Activated CD8-positive, alpha-beta memory T cell treated with anti-CD3 and anti-CD28 coated beads, Interleukin-2, amount 50 U/mL, for 48 hours (primary cell): ENCODE measurements at places on chromosomes 1 and 21.

DNA sequence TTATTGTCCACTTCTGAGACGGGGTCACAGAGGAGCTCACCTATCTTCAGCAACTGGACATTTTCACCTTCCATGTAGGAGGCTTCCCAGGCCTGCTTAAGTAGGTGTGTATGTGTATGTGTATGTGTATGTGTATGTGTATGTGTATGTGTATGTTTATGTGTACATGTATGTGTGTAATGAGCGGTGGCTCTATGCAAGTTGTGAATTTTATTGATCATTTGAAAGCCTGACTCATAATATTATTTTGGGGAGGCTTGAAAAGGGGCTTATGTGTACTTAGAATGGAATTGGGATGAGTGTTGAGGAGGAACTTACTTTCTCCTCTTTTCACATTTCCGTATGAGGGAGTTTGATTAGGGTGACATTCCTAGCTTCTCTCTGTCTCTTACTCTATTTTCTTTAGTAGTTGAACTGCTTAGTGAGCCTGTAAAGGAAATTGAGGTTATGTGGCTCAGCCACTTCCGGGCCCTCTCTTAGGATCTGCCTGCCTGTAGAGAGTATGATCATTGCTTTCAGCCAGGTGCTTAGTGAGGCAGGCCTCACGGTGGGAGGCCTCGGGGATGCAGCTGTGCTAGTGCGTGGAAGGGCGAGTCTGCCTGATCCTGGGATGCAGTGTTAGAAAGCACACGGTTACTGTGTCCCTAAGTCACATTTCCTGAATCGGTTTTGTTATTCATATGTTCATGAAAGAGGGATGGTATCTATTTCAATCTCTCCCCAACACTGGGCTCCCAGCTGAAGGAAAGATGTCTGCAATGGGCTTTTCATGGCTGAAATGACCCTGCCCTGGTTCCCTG lies 61.0 kb downstream of the IER5 start:
- DNase-seq = peak; percentile 74

DNA sequence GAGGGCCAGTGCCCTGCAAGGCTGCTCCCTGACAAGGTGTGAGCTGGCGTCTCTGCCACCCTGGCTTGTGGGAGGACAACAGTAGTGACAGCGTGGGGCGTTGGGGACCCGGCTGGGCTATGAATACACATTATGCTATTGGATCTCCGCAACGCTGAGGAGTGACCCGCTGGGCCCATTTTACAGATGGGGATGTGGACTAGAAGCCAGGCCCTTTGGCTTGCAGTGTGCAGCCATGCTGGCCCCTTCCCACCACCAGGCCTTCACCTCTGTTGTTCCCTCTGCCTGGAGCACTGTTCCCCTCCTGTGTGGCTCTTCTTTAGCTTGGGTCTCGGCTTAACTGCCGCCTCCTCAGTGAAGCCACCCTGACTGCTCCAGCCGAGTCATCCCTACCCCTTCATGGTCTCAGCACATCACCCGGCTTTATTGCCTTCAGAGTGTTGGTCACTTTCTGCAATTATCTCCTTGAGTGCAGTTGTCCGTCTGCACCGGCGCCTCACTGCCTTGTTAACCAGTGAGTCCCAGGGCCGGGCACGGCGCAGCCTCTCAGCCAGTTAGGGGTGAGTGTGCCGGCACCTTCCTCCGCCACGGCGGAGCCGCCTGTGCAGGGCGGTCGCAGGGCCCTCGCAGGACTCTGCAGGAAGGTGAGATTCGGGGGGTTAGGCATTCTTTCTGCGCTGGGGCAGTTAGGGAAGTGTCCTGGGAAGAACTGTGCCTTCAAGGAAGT lies 84.4 kb upstream of the ACTL8 start:
- no peak for DNase-seq

DNA sequence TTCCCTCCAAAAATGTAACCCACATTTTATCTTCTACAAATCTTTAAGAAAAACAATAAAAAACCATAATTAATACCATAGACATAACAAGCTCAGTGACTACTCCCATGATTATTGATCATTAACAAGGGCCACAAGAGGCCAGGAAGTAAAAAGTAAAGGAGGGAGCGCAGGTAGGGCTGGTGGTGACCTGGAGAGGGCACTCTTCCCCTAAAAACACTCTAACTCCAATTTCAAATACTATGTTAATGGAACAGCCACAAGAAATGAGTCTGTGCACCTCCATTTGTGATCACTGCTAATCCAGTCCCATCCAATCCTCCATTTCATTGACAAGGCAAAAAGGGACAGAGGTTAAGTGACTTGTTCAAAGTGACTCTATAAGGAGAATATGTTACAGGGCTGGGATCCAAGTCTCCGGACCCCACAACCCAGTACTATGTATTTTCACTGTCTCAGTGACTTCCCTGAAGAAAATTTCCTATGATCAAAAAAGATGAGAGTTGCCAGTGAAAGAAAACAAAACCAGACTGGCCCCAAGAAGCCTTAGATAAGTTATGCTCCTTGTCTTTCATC lies 41.2 kb upstream of the CFAP298 start:
- DNase-seq = no peak

GRCh38 chr1:45746922-45747321 lies 3.5 kb downstream of the IPP start:
- DNase-seq = no peak

DNA sequence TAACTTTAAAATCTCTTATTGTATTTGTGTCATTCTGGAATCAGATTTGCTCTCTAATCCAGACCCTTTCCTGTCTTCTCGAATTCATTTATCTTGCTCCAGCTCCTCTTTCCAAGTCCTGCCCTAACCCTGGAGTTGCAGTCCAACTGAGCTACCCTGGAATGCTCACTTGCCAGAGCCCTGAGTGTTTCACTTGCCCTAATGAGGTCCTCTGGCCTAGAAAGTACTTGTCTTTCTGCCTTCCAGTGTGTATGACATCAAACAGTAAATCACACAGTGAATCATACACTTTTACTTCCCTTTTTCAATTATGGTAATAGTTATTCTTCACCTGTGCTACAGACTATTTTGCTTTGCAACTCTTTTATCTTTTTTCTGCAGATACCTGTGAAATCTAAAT lies 96.9 kb downstream of the NEK7 start:
- no peak for DNase-seq

DNA sequence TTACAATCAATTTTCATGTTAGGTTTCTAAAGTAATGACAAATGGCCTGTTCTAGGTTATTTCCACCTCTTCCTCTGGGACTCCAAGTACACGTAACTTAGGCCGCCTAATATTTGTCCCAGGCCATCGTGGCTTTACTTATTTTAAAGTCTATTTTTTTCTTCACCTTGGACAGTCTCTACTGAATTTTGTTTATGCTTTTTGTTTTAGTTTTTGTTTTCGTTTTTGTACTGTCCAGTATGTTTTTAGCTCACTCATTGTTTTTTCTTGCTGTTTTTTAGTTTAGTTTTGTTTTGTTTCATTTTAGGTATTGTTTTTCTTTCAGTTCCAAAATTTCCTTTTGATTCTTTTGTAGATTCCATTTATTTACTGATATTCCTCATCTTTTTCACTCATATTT lies 187.7 kb upstream of the RNPC3 start:
- DNase-seq = no peak

DNA sequence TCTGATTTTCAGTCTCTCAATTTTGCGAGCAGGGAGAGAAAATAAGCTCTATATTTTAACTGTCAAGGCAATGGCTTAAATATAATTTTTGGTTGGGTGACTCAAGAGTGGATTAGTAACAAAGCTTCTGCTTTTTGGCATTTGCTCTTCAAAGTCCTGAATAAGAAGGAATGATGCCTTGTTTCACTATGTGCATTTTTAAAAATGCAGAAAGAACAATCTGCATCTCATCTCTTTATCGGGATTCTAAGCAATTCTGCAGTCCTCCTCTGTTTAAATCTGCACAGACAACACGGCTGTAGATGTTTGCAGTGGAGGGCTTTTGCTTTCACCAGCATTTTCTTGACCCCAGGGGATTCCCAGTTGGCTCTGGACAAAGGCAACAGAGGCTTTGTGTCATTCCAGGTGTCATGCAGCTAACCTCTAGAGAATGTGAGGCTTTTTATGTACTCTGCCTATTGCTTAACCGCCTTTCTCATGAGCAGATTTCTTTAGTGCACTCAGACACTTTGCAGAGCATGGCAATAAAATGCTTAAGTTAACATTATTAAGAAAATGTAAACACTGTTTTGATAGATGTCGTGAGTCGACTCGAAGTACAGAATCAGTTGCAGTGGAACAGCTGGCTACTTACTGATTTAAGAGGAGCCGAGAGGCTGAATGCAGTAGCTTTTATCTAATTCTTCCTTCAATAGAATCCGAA lies 783.2 kb upstream of the NEGR1 start:
- DNase-seq = no peak

- no peak for DNase-seq
Observed at GRCh38 chr1:64754173-64754572, 9.3 kb downstream of the RAVER2 start.

- no peak for DNase-seq
Observed at GRCh38 chr21:20999659-21000058, 1.4 kb downstream of the NCAM2 start.

- no peak for DNase-seq
Observed at GRCh38 chr21:16116798-16117197, 387.0 kb downstream of the USP25 start.

DNA sequence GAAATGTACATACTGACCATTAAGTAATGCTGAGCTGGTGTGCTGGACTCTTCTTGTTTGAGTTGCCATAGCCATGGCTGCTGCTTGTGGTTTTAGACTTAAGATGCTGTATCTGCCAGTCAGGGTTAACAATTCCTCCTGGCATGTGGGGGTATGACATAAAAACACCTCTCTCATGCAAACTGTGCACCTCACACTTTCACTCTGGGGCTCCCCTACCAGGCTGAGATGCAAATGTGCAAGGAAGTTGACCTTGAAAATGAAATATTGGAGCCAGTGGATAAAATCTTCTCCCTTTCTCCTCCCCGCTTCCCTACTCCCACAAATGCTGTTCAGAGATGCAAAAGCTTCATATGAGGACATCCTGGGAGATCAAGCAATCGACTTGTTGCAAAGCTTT lies 198.8 kb downstream of the FCRL5 start:
- no peak for DNase-seq

DNA sequence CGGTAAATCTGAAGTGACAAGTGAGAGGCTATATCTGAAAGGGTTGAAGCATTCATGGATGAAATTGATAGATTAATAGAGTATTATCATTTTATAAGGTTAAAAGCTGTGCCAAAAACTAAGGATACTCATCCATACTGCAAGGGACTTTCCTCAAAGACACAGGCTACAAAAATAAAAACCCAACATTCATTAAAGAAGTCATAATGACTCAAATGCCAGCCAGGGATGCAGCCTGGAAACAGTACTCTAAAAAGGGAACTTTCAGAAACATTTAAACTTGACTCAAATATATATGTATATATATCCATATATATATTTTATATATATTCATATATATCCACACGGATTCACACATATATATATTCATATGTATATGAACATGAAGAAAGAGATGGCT lies 1.1 kb upstream of the TIAM1 start:
- DNase-seq = no peak

- no peak for DNase-seq
Observed at GRCh38 chr1:61119085-61119484, 36.7 kb downstream of the NFIA start.

DNA sequence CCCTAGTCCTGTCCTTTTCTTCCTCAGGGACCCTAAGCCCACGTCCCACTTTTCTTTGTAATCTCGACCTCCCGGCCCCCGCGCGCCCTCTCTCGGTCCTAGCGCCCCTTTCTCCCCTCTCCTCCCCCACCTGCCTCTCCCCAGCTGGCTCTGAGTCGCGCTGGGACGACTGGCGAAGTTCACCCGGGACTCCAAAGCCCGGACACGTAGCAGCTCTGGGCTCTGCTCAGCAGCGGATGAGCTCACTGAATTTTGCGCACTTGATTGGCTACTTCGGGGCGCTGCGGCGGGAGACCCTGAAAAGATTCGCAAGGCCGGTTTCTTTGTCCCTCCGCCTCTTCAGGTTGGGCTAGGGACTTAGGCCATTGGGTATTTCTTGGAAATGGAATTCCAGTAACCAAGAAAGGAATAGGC lies 16.3 kb upstream of the ACKR1 start:
- no peak for DNase-seq

DNA sequence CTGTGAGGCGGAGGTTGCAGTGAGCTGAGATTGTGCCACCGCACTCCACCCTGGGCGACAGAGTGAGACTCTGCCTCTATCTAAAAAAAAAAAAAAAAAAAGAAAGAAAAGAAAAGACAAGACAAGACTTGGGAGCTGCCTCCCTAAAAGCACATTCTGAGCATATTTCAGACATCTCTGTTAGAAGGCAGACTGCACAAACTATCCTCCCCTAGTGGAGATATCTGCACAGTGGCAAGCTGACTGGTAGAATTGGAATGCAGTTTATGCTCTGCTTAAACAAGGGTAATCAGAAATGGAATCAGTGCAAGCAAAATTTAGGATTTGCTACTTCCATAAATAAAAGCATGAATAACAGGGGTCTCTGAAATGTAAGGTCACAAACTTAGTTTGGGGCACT lies 31.8 kb downstream of the GNG4 start:
- no peak for DNase-seq

DNA sequence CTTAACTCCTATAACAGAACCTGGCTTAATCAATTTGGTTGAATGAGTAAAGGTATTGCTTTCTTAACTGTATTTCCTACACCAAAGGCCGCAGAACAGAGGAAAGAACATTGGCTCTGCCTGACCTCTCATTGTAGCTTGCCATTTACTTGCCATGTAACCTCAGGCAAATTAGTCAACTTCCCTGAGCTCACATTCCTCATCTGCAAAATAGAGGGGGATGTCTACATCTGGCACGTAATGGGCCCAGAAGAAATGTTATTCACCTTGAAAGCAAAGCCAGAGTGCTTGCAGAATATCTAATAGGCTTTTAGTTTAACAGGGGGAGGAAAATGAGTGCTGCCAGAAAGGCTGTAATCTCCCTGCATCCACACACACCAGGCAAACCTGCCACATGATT lies 44.3 kb downstream of the LAMC2 start:
- DNase-seq = no peak

GRCh38 chr1:212605441-212606394 lies 2.8 kb upstream of the ATF3 start:
- no peak for DNase-seq

DNA sequence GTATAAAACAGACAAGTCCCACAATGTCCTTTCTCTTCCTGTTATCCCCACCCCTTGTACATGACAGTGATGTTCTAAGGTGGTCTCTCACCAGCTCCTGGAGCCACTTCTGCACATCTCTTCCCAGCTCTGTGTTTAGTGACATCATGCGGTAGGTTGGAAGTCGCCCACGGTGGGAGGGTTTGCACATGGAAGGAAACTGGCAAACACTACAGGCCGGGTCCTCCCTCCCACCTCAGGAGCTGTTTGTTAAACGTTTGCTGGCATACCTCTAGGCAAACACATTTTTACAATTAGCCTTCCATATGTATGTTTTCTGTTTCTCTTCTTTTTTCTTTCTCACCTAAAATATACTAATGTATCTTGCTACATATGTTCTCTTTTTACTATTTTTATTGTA lies 107.4 kb downstream of the PCBP3 start:
- DNase-seq = no peak

GRCh38 chr1:153658400-153659174 lies at the start of gene SNAPIN:
TSS of gene SNAPIN (plus strand) at chr1:153658703. CDS start at chr1:153658744, 41 bp downstream.
- peak; percentile 94 for DNase-seq
